ENCODE measurements at places on chromosomes 3 and 15.

DNA sequence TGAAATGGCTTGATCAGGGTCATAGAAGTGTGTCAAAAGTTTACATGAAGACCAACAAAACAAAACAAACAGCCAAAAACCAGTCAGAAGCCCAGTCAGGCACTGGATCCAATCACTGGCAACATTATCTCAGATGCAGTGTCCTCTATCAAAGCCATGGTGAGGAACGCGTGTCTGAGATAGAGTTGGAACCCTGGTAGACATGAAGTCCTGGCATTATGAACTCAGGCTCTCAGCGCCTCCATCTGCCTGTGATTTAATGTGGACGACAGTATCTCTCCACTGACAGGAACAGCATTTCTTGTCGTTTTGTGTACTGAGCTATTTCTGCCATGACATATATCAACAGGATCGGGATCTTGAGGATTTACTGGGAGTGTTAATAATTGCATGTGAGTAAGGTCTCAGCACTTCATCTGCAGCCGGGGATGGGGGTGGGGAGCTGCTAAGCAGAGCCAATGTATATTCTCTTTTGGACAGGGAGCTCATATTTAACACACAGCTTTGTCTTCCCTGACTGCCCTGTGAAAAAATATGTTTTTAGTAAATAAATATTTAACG lies 1120.0 kb downstream of the IGSF11 start:
- H3K27ac ChIP-seq = no peak overlapping the region
- DNase-seq = no peak
- H3K4me3 ChIP-seq = no peak overlapping the region
- no peaks in the 10 kb centered on the region for H3K4me1 ChIP-seq

GRCh38 chr3:33096093-33096868 lies 665 bp downstream of the GLB1 start:
- H3K27ac ChIP-seq = peak overlapping the region; percentile 91
- H3K4me3 ChIP-seq = peak overlapping the region; percentile 96
- H3K36me3 ChIP-seq = peaks cover 8% of the 10 kb centered on the region
- peak; percentile 31 for DNase-seq
- peaks cover 39% of the 10 kb centered on the region for H3K4me1 ChIP-seq

GRCh38 chr3:120838441-120839091 lies 69.4 kb upstream of the STXBP5L start:
- no peak for DNase-seq
- H3K4me1 ChIP-seq = no peaks in the 10 kb centered on the region
- H3K36me3 ChIP-seq = no peaks in the 10 kb centered on the region
- H3K27me3 ChIP-seq = peaks cover 7% of the 10 kb centered on the region
- no peak overlapping the region for H3K4me3 ChIP-seq
- no peak overlapping the region for H3K27ac ChIP-seq

- H3K27me3 ChIP-seq = no peaks in the 10 kb centered on the region
- H3K36me3 ChIP-seq = no peaks in the 10 kb centered on the region
- no peaks in the 10 kb centered on the region for H3K4me1 ChIP-seq
- H3K27ac ChIP-seq = no peak overlapping the region
Observed at GRCh38 chr3:178129109-178129508, 407.1 kb upstream of the KCNMB2 start.

DNA sequence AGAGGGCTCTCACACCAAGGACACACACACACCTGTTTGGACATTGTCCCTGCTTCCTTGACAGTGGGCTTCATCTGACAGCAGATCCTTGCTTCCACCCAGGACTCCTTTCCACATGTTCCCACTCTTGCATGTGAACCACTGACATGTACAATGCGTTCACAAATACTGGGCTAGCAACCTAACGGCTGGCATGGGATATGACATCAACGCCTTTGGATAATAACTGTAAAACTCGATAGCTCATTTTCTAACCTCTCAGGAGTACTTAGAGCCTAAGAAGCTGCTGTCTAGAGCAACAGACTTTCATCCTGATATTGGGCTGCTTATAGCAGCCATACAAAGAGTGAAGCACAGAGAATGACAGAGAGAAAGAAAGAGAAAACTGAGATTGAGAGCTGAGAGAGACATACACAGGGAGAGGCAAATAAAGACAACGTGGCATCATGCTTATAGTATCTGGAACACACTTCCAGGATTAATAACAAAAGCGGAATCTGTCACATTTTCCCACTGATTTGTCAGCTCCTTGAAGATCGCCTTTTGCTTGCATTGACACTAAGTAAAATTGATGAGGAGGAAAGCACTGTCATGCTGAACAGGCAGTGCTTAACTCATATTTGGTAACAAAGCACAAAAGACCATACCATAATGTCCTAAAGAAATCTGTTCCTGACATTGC lies 1.7 kb downstream of the GUCA1C start:
- no peak overlapping the region for H3K27ac ChIP-seq
- H3K27me3 ChIP-seq = peaks cover 42% of the 10 kb centered on the region
- no peak for DNase-seq
- no peak overlapping the region for H3K4me3 ChIP-seq
- no peaks in the 10 kb centered on the region for H3K4me1 ChIP-seq

- H3K4me3 ChIP-seq = no peak overlapping the region
- H3K36me3 ChIP-seq = no peaks in the 10 kb centered on the region
- DNase-seq = no peak
- H3K27me3 ChIP-seq = no peaks in the 10 kb centered on the region
- H3K4me1 ChIP-seq = no peaks in the 10 kb centered on the region
- no peak overlapping the region for H3K27ac ChIP-seq
Observed at GRCh38 chr3:36520241-36521006, 140.1 kb downstream of the STAC start.

DNA sequence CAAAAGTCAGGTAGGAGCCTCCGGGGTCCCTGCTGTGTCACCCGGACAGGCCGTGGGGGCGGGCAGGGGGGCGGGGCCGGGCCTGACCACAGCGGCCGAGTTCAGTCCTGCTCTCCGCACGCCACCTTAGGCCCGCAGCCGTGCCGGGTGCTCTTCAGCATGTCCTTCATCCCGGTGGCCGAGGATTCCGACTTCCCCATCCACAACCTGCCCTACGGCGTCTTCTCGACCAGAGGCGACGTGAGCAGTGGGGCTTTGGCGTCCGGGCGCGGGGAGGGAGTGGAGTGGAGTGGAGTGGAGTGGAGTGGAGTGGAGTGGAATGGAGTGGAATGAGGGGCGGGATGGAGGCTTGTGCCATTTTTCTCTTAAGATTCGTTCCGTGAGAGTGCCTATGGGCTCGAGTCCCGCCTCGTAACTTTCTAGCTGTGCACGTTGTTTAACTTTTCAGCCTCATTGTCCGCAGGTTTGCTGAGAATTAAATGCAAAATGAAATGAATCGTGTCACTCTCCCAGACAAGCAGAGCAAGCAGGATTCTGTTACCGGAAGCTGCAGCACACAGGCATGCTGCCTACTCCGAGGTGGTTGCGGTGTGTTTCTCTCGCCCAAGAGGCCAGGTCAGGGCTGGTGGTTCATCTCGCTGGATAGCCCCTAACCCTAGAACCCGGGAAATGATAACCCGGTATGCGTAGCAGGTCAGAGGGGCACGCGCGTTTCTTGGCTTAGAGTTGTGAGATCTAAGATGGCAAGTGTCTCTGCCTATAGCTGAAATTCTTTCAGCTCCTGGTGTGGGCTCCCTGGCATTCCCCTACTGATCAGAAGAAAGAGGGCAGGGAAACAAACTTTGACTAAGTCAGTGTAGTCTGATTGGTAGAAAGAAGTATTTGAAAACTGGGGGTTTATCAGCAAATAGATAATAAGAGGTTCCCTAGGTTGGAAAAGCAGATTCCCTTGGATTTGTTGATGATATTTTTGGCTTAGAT lies at the start of gene FAH:
TSS of gene FAH (plus strand) at position 104 of the 981 bp plus-strand sequence. CDS start at position 160, 56 bp downstream.
- peak; percentile 27 for DNase-seq
- H3K27me3 ChIP-seq = no peaks in the 10 kb centered on the region
- H3K4me1 ChIP-seq = peaks cover 7% of the 10 kb centered on the region
- H3K27ac ChIP-seq = peak within 1 kb of the TSS; percentile 76
- H3K4me3 ChIP-seq = peak within 1 kb of the TSS; percentile 86

GRCh38 chr3:59540696-59541095 lies 490.9 kb upstream of the CFAP20DC start:
- H3K36me3 ChIP-seq = peaks cover 4% of the 10 kb centered on the region
- no peak for DNase-seq
- peaks cover 28% of the 10 kb centered on the region for H3K4me1 ChIP-seq

DNA sequence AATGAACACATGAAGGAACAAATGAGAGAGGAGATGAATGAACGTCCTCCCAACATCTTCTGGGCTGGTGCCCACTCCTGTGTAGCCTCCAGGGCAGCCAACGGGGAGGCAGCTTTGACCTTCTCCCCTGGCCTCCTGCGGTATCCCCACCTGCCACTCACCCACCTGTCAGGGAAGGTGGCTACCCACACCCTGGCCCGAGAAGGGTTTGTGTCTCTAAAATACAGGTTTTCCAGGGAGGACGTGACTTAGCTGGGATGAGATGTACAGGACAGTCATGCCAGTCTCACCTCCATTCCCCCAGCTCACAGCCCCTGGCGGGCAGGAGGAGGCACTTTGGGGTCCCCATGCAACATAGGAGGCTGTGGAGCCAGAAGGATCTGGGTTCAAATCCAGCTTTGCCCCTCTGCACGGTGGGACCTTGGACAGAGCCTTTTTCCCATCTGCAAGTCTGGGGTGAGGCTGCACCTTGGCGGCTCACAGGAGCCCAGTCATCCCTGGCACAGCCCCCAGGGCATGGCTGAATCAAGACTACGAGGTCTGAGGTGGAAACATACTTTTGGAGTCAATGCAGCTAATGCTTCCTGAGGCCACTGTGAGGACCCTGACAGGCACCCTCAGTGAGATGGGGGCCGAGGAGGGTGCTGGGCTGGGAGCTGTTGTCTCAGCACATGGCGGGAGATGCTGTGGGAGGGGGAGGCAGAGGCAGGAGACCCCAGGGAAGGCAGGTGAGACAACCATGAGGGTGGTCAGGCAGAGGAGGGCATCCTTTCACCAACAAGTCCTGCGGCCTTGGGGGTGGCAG lies 11.1 kb upstream of the PLXND1 start:
- no peaks in the 10 kb centered on the region for H3K27me3 ChIP-seq
- no peak for DNase-seq
- no peak overlapping the region for H3K27ac ChIP-seq
- peaks cover 23% of the 10 kb centered on the region for H3K4me1 ChIP-seq

GRCh38 chr3:128714887-128715491 lies 11.0 kb upstream of the RAB7A start:
- H3K27me3 ChIP-seq = no peaks in the 10 kb centered on the region
- no peak for DNase-seq
- H3K27ac ChIP-seq = peak overlapping the region; percentile 14
- H3K36me3 ChIP-seq = no peaks in the 10 kb centered on the region
- peaks cover 7% of the 10 kb centered on the region for H3K4me1 ChIP-seq

GRCh38 chr15:43209059-43209824 lies 11.6 kb downstream of the EPB42 start:
- peaks cover 37% of the 10 kb centered on the region for H3K27me3 ChIP-seq
- H3K36me3 ChIP-seq = no peaks in the 10 kb centered on the region

- DNase-seq = no peak
- peaks cover 2% of the 10 kb centered on the region for H3K36me3 ChIP-seq
- H3K4me1 ChIP-seq = no peaks in the 10 kb centered on the region
- H3K4me3 ChIP-seq = no peak overlapping the region
- H3K27me3 ChIP-seq = no peaks in the 10 kb centered on the region
Observed at GRCh38 chr3:69819282-69819681, 80.0 kb downstream of the MITF start.

DNA sequence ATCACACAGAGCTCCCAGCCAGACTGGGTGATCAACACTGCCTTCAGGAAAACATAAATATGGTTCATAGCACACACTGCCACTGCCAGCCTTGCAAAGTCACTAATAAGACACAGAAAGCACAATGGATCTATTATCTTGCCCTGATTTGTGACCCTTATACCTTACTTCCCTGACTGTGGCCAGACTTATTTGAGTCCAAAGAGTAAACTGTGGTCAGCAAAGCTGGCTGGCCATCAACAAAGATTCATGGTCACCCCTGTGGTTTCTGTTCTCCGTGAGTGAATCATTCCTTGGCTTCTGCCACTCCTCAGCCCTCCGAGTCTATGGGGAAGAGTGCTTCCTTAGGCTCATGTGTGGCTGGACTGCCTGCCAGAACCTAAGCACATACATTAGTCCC lies 437.7 kb downstream of the RAP2B start:
- no peak overlapping the region for H3K27ac ChIP-seq
- no peaks in the 10 kb centered on the region for H3K27me3 ChIP-seq
- no peaks in the 10 kb centered on the region for H3K4me1 ChIP-seq
- DNase-seq = no peak

DNA sequence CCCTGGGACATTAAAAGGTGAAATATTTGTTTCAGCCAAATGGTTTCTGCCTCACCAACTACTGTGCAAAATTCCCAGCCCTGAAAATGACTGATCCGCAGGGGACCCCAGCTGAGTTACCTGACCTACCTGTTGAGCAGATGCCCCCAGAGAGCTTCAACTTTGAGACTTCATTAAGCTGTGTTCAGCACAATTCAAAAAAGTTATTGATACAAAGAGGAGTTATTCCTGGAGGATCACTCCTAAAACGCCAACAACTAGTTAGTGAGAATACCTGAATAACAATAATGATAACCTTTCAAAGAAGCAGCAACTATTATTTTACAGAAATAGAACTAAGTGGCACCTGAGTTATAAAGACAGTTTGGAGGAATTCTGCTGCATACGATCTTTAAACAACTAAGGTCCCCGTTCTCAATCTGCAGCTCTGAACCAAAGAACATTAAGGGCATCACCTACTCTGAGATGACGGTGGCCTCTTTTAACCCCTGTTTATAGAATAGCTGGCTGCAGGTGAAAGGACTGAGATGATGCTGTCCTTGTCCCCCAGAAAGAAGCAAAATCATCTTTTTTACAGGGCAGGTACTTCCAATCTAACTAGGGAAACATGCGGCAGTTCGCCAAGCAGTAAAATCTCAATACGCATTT lies 659 bp downstream of the GADL1 start:
- H3K4me3 ChIP-seq = peak overlapping the region; percentile 36
- H3K27ac ChIP-seq = no peak overlapping the region
- peaks cover 6% of the 10 kb centered on the region for H3K4me1 ChIP-seq
- no peak for DNase-seq
- no peaks in the 10 kb centered on the region for H3K36me3 ChIP-seq
- peaks cover 53% of the 10 kb centered on the region for H3K27me3 ChIP-seq

DNA sequence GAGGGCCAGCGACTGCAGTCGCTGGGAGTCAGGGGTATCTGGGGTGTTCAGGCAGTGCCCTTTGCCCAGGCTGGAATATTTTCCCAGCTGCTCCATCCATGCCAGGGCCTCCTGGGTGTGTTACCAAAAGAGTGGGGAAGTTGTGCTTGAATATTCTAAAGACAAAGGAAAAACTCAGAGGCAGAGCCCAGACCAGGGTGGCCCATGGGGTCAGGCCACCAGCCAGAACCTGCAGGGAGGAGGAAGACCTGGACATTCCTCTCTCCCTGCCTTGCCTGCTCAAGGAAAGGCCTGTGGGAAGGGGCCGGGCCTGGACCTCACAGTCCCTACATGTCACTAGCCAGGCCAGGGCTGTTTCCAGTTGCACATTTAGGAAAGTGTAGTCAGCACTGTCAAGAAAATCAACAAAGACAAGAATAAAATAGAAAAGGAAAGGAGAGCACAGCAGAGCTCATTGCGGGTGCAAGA lies 16.0 kb upstream of the KLF15 start:
- no peak overlapping the region for H3K27ac ChIP-seq
- no peak for DNase-seq
- no peaks in the 10 kb centered on the region for H3K4me1 ChIP-seq
- H3K27me3 ChIP-seq = peaks cover 10% of the 10 kb centered on the region
